Right lung (tissue), 10 donors: ENCODE measurements at places on chromosomes 5 and 9. TPM values are rescaled to one million over a fixed set of nuclear protein-coding genes. Genes with fewer than 3 reads are reported as not detected.

FCHSD1 gene
- polyA plus RNA-seq, result 20.7 TPM

HTR1A gene
- polyA plus RNA-seq, result 0.05 TPM

FBLL1 gene
- 0.55 TPM for polyA plus RNA-seq

DNA sequence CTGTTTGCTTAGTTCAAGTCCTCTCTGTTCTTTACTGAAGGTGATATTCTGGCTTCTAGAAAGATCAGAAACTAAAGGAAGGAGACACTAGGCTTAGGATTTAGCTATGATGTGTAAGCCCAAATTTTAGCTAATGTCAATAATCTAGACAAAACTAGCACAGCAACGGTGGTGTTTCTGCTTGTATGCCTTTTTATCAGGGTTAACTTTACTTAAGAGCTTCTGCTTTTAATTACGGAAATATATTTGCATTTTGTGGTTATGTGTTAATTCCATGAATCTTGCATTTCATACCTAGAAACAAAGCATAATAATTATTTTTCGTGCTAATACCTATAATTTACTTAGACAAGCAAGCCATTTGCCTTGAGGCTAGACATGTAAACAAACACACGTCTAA is 96.1 kb downstream of the PAX5 start:
- no peak for DNase-seq

GRCh38 chr9:105438141-105438806 is 9.6 kb upstream of the FSD1L start:
- no peak for DNase-seq

- no peak for DNase-seq
These were observed 282.3 kb downstream of the TMEM167A start for GRCh38 chr5:82794876-82795275.
